ENCODE measurements at places on chromosomes 4 and X.

DNA sequence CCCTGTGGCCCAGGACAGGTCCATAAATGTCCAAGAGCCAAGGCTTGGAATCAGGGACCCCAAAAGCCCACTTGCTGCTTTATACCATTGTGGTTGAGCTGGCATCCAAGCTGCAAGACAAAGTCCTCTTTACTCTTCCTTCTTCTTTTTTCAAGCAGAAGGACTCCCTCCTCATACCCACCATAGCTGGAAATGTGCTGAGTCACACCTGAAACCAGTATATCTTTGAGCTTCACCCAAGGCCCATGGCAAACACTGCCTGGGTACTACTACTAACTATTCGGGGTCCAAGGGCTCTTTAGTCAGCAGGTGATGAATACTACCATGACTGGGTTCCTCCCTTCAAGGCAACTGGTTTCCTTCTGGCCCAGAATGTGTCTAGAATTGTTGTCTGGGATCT is 37.3 kb upstream of the NMU start:
- DNase-seq: no peak

GRCh38 chr4:188976644-188977115 is 837.4 kb downstream of the TRIML1 start:
- no peak for DNase-seq

DNA sequence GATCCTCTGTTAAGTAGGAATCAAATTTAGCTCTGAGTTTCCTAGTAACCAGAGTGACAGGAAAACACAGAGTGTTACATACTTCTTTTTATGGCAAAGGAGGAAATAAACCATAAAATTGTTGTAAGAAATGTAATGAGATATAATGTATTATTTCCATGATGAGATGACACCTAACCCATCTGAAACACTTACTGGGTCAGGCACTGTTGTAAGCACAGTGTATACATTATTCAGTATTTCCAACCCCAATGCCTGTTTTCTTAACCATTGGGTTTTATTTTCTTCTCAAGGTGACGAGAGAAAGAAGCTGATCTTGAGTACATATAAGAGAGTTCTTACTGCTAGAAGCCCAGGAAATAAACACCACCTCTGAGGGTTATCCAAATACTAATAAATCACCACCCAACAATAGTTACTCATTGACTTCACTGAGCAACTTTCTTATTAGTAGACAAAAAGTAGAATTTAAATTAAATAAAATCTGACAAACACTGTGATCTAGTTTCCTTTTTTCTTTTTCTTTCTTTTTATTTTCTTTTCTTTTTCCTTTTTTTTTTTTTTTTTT is 4.2 kb upstream of the ENAM start:
- DNase-seq: no peak

DNA sequence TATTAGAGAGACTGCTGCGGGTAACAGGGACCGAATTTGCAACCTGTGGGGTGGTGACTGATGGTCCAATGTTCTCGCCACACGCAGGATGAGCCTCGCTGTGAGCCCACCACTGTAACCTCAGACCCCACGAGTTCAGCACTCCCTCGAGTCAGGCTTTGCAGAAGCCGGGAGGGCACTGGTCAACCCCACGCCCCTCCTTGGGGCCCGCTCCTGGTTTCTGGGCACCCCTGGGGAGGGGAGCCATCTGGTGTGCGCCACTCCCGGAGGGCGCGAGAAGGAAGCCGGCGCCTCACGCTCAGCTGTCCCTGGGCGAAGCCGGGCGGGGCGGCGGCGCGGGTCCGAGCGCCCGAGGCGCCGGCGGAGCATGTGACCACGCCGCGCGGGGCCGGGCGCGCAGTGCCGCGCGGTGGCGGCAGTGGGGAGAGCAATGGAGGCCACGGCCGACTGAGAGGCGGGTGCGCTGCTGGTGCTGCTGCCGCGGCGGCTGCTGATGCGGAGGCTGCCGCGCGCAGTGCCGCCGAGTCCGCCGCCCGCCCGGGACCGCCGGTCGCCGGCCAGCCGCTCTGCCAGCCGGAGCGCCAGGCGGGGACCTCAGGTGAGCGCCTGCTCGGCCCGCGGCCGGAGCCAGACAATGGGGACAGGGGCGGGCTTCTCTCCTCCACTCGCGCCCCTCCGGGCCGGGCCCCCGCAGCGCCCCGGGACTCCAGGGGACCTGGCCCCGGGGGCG is 100.1 kb downstream of the CEP135 start:
- no peak for DNase-seq

DNA sequence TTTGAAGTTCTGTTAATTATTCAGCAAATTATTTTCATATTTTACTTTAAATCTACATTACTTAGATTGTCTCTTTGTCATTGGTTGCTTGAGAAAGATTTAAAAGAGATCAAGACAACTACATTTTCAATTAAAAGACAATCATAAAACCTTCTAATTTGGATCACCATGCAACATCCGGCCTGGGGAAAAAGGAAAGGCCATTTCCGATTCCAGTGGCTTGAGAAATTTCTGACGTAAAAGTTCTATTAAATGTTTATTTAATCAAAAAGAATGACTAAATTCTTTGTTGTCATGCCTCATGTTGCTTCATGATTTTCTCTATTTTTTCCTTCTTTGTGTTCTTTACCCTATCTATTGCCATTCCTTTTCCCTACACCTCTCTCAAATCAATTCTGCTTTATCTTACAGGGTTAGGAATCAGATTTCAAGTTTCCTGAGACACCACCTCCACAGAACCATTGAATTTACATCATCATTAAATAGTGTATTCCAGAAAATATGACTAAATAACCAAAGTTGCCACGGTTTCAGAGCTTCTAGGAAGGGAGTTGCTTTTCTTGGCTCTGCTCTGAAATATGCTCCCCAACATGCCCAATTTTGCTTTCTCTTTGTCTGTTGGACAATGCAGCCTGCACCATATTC is 124.6 kb upstream of the ACSL4 start:
- no peak for DNase-seq

- DNase-seq: no peak
Observed at GRCh38 chrX:1483843-1484637, 31.3 kb upstream of the ASMTL start.

DNA sequence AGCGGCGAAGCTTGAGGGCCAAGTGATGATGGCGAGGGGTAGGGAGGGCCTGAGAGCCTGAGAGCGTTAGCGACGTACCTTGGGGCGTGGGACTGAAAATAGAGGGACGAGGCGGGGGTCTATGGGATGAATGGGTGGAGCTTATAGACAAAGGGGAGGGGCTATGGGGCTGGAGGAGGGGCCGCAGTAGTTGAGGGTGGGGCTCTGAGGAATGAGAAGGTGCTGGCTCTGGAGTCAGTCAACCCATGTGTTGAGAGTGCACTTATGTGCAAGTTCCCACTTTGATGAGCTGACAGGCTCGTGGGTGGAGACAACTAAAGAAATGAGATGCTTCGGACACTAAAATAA is 488 bp downstream of the TBC1D25 start:
- peak; percentile 44 for DNase-seq

DNA sequence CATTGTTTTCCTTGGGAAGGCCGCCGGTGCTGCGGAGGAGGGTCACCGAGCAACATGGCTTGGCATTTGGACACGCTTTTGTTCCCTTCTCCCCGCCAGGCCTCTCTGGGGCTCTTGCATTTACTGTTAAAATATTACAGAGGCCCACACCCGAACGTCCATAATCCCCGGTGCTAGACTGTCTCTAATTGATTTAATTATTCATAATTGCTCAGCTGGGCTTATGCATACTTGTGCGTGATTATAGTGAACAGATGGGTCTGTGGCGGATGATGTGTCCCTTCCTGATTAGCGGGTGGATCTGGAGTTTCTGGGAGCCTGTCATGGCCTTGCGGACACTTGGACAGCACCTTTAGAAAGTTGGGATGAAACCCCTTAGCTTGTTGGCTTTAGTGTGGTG is 100.2 kb upstream of the MSX1 start:
- DNase-seq: no peak

DNA sequence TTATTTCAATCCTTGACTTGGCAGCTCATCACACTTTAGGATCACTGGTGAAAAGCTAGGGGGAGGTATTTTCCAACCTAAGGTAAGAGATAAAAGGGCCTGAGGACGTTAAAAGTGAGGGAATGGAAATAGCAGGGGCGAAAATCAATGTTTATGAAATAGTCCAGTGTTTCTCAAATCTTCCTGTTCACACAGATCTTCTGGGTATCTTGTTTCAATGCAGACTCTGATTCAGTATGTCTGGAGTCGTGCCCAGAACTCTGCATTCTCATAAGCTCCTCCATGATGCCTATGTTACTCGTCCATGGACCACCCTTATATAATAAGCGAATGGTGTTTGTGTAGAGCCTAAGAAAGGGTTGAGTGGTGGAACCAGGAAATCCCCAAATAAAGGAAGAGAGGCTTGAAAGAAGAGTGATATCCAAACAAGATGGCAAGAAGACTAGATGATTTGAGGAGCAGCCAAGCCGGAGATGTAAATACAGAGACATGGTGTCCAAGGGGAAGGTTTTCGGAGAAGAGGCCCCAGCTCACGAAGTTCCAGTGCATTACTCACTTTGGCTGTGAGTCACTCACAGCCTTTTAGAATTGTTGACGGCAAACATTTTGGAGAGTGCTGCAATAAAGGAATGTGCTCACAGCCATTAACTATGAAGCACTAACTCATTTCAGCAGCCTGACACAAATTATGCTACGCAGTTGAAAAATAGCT is 215.6 kb upstream of the PPARGC1A start:
- DNase-seq: no peak

DNA sequence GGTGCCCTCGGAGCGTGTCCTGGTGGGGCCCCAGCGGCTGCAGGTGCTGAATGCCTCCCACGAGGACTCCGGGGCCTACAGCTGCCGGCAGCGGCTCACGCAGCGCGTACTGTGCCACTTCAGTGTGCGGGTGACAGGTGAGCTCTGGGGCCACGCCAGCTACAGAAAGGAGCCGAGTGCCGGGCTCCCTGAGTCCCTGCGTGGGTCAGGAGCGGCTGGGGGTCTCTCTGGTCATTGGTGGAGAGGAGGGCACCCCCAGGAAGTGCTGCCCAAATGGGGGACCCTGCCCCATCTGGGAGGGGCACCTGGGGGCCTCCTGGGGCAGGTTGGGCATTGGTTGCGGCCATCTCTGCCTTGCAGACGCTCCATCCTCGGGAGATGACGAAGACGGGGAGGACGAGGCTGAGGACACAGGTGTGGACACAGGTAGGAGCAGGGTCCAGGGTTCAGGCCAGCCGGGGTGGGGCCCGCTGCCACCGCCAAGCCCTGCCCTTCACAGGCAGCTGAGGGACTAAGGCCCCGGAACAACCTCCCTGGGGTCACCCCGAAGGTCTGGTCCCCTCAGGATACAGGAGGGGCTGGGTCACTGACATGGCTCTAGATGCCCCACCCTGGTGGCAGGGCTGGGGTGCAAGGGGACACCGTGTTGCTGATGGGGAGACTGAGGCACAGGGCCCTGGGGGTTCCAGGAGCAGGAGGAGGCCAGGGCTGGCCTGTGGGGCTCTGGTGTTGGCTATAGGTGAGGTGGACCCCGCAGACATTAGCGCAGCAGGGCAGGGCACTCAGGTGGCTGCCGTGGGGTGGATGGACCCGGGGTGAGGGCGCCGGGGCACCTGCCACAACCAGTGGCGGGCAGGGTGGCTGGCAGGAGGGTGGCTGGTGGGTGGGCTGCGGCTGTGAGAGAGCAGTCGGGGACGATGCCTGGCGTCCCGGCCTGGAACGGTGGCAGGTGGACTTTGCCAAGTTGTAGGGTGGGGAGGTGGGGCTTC is 6.6 kb downstream of the FGFR3 start:
- DNase-seq: no peak

DNA sequence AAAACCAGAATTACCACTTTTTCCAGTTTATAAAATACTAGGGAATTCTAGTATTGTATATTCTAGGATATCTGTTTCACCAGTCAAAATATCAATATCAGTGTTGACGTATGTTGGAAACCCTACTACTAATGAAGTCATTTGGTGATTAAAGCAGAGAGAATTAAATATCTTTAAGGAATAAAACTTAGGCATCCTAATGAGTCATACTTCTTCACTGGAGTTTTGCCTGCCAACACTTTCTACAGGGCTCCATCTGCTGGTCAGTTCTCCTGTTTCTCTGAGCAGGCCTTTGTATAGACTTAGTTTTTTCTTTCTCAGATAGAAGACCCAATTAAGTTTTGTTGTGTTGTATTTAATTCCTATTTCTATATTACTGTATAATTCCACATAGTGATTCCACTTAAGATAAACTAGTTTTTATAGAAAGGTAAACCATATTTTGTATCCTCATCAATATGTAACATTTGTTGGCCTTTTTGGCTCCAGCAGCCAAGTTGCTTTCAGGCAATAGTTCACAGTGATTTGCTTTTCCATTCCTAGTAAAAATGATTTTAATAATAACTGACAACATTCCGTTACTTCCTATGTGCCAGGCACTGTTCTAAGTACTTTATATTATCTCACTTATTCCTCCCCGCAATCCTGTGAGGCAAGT is 3.5 kb downstream of the AP1AR start:
- DNase-seq: peak; percentile 59

- no peak for DNase-seq
Observed at GRCh38 chr4:185384930-185385331, 10.8 kb downstream of the LRP2BP start.

GRCh38 chr4:169376421-169376820 is 105.7 kb upstream of the SH3RF1 start:
- no peak for DNase-seq

DNA sequence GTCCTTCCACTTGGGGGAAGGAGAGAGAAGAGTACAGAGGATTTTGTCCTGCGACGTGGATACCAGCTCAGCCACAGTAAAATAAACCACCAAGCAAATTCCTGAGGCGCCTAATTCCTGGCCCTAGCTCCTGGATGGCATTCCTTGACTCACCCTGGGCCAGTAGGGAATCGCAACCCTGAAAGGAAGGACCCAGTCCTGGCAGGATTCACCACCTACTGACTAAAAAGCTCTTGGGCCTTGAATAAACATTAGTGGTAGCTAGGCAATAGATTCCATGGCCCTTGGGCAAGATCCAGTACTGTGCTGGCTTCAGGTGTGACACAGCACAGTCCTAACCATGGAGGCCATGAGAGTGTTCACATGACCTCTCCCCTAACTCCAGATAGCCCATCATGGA is 45.6 kb downstream of the GABRA3 start:
- no peak for DNase-seq

DNA sequence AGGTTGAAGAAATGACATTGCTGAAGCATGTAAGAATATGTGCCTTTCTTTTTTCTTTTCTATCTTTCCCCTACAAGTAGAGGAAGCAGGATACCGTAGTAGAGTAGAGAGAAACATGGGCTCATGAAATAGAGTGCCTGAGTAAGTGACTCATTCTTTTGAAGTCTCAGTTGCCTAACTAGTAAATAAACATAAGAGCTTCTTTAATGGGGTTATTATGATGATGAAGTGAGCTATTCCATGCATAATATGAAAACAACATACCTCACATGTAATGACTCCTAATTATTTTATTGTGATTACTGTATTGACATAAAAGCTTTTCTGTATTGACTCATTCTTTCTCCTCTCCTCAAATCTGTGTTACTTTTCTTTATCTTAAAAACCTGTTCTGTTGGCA is 1538.2 kb downstream of the TECRL start:
- DNase-seq: no peak

GRCh38 chr4:169898095-169898494 is 128.1 kb downstream of the MFAP3L start:
- DNase-seq: no peak

Measured in CD4-positive, alpha-beta T cell treated with Interleukin-6 at 100 ng/mL for 8 hours (primary cell).